ENCODE measurements at places on chromosomes 3 and 15. TPM values are rescaled to one million over a fixed set of nuclear protein-coding genes. Genes with fewer than 3 reads are reported as not detected.
A peak's percentile ranks its signal among the peaks of the same experiment; 100 is the strongest.

GRCh38 chr3:79052054-79052681 is 715.6 kb downstream of the ROBO1 start:
- no peak for DNase-seq

- DNase-seq, result peak; percentile 21
Measured at GRCh38 chr3:59235634-59236012, 185.8 kb upstream of the CFAP20DC start.

GRCh38 chr15:22956978-22957260 is 23.2 kb downstream of the CYFIP1 start:
- no peak for DNase-seq

DNA sequence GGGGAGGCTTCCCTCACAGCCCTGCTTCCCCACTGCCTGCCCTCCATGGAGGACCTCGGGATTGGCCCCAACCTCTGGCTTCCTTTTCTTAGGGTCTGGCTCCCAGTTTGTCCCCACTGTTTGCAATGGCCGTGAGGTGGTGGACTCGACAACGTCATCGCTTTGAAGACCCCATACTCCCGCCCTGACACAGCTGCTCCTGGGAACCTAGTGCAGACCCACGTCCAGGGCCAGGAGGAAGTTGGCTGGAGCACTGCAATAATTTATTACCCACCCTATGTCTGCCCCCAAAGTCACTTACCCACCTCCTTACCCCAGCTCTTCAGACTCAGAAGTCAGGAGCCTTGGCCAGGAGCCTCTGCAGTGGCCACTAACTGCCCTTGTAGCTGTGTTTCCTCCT is 11.1 kb downstream of the GRM2 start:
- no peak for DNase-seq

DNA sequence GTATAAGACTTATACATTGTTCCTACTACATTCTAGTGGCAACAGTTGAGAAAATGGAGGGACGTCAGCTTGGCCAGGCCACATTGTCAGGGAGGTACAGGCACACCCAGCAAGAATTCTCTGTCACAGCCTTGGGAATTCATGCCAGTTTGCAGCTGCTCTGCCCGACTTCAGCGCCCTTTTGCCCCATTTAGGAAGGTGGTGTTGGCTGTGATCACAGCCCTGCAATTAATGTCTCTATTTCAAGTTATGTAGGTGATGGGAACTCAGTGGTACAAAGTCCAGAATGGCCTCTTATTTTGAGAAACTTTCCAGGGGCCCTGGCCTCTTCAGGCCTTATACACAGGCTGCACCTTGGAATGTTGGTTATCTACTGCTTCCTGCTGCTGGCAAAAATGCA is 26.7 kb downstream of the AMOTL2 start:
- DNase-seq, result no peak

DNA sequence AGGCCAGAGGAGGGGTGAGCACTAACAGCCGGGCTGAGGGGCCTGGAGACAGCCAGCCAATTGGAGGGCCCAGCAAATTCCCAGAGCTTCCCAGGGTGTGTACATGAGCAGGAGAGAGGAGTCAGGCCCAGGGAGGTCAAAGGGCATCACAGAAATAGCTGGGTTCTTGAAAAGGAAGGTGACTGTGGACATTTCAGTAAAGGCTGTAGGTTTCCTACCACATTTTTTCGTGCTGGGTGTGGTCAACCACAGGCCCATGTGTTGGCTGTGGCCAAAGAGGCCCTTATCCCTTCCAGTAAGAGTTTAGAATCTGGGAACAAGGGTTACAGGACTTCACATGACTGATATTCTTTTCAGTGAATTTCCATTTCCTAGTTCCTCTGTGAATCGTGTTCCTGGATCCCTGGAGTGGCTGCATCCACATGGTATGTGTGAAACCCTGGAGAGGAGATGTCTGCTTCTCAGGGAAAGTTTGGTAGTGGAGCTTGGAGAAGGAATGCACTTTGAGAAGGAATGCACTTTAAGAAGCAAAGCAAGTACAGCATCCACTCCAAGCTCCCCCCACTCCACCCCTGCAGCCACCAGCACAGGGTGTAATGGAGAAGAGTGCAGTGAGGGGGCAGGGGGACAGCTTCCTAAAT is 73.2 kb upstream of the HEG1 start:
- DNase-seq, result peak; percentile 70

GRCh38 chr3:23629181-23629894 is 176.4 kb upstream of the UBE2E1 start:
- DNase-seq, result peak; percentile 61

DNA sequence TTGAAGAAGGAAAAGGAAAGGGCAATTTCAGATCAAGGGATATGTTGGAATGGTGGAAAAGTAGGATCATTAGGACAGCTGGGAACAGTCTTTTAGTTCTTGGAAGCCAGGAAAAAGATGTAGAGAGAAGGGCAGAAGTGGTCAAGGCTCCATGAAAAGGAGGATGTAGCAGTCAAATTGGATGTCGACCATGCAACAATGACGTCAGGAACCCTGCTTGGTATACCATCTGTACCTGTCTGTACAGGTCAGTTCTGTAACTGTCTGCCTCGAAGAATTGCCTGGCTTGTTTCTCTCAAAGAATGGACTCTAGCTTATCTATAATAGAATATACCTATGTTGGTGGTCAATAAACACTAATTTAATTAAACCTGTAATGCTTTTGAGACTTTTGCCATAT is 157.8 kb upstream of the SGO1 start:
- DNase-seq, result no peak

GRCh38 chr3:107781253-107781652 is 258.5 kb downstream of the BBX start:
- no peak for DNase-seq

DNA sequence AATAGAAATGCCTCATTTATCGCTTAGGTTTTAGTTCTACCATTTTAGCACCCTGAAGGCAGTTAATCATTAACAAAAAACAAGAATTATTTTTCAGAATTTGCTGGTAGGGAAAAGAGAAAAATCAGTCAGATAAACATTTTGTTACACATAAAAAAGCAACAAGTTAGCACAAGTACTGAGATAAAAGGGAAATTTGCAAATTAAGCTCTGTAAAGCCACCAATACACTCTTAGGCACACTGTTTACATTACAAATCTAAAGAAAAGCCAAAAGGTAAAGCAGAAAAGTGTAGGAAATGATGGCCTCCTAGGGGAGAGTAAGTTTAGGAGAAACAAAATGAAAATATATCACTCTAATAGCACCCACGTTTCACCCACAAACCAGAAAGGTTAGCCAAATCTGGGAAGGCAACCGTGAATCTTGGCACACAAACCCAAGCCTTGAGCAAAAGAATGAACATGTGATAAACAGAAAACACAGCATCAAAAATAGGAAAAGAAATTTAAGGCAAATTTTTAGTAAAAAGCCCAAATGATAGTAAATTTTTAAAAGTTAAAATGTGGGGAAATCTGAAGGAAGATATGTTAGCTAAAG is 1.6 kb upstream of the SATB1 start:
- DNase-seq, result no peak

DNA sequence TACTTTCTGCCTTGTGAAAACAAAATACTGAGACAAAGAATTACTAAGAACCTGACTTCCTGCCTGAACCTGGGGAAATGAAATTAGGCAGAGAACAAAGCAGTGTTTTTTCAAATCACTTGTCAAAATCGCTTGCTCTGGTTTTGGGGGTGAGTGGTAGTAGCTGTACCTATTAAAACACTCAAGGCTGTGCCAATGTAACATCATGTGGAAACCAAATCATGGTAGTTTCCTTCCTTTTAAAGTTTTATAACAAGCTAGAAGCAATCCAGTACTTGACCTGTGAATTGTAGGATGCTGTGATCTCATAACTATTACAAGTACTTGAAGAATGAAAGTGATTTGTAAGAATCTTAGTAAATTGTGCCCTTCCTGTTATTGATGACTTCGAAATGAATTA is 6.7 kb downstream of the CMTM8 start:
- DNase-seq, result peak; percentile 21

The LRRN1 gene
- total RNA-seq, result 3.3 TPM

The SLCO3A1 gene
- 1.9 TPM for total RNA-seq

The XXYLT1 gene
- total RNA-seq, result 18.4 TPM

DNA sequence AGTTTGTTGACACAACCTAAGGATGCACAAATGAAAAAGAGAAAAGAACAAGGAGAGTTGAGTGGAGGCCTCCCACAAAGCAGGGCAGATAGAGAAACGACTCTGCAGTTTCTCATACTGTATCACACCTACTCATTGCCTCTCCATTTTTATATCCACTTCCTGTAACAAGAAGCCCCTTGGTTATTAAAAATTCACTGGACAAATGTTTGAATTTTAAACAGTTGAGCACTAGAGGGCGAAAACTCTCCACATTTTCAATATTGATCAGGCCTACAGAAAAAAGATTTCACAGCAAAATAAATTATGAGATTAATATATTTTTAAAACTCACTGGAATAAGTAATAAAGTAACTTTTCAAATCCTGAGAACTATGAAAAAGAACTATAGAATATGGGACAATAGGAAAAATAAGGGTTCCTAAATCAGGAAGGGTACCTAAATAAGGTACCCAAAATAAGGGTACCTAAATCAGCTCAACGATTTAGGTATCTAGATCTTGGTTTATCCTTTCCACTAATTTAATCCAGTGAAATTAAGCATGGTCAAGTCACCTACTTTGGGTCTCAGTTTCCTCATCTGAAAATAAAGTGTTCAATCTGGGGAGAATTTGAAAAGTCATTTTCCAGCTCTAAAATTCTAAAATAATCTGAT is 47.0 kb upstream of the PPIB start:
- peak; percentile 56 for DNase-seq

DNA sequence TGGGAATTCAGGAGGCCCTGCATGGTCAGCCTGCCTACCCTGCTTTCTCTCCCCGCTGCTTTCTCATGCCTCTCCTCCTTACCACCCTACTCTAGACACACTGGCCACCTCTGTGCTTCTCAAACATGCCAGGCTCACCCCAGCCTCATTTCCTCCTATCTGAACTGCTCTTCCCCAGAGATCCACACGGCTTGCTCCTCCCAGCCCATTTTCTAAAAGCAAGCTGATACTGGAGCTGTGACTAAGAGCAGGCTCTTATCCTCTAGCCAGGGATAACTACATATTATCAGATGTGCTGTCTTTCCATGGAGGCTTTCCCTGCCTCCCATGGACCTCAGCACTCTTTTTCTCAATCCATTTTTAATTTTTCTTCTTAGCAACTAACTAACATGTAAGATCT is 85.9 kb downstream of the BOC start:
- DNase-seq, result no peak

The ALG1L2 gene
- total RNA-seq, result not detected

- peak; percentile 75 for DNase-seq
Measured at GRCh38 chr3:101216710-101217465, 103.5 kb downstream of the IMPG2 start.

- no peak for DNase-seq
Measured at GRCh38 chr3:440826-441225, 244.3 kb downstream of the CHL1 start.

The LRRIQ4 gene
- total RNA-seq, result 0.17 TPM

The RETNLB gene
- total RNA-seq, result not detected

GRCh38 chr3:126746395-126747177 is 42.5 kb downstream of the CHCHD6 start:
- DNase-seq, result peak; percentile 27

GRCh38 chr3:10722911-10723310 is 93.1 kb upstream of the SLC6A11 start:
- no peak for DNase-seq

DNA sequence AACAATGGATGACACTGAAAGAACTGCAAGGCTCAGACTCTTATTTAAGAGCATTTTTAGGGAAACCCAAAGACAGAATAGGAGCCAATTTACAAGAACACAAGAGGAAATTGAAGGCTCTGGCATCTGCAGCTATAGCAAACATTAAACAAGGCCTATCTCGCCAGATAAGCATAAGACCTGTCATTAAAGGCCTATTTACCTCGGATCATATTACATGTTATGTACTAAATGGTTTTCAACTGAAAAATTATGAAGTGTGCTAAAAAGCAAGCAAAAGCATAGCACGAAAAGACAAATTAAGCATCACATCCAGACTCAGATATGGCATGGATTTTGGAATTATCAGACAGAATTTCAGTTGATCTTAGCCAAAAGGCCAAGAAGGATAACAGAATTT is 617.1 kb downstream of the SQOR start:
- DNase-seq, result no peak

DNA sequence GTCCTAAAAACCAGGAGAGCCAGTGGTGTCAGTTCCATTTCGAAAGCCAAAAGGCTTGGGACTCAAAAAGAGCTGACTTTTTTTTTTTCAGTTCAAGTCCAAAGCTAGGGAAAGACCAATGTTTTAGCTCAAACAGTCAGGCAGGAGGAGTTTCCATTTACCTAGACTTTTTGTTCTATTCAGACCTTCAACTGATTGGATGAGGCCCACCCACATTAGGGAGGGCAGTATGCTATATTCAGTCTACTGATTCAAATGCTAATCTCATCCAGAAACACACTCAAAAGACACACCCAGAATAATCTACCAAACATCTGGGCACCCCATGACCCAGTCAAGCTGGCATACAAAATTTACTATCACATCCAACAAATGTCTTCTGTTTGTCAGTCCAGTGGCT is 374.0 kb downstream of the KCNH8 start:
- DNase-seq, result no peak

DNA sequence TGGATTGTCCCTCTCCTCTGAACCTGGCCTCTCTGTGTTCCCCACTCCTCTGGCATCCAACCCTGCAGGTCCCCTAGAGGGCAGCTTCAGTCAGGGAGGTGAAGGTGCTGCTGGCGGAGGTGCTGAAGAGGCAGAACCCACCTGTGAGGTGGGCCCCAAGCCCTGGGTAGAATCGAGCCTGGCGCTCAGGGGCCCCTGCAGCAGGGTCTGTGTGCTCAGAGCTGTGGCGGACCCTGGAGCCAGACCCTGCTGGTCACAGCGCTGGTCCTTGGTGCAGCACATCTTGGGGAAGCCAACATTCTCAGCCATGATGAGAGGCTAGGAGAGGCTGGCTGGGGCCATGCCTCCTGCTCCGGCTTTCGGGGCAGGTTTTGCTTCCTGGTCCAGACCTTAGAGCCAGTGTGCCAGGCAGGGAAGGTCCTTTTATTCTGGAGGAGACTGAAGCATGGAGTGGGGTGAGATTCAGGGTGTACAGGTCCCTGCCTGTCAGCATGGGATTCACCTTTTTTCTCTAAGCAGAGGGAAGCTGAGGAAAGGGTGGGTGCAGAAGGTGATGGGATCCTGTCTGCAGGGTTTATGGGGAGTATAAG is 54.7 kb upstream of the TAMM41 start:
- no peak for DNase-seq

The GNAT1 gene
- total RNA-seq, result 0.05 TPM

DNA sequence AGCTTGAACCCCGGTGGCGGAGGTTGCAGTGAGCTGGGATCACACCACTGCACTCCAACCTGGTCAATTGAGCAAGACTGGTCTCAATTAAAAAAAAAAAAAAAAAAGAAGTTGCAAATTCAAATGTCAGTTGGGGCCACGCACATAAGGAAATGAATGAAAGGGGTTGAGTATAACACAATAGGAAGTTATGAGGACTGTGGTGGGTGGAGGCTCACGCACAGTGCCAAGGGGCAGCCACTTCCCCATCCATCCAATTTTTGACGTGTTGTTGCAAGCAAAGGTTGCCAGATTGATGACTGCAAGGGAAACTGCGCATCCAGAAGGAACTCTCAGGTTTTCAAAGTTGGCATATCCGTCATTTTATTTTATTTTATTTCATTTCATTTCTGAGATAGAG is 532.2 kb downstream of the NTRK3 start:
- DNase-seq, result no peak

Measured in renal cortical epithelial cell (primary cell).